MV-4-11 (cell line): ENCODE measurements at places on chromosomes 1 and 21.

DNA sequence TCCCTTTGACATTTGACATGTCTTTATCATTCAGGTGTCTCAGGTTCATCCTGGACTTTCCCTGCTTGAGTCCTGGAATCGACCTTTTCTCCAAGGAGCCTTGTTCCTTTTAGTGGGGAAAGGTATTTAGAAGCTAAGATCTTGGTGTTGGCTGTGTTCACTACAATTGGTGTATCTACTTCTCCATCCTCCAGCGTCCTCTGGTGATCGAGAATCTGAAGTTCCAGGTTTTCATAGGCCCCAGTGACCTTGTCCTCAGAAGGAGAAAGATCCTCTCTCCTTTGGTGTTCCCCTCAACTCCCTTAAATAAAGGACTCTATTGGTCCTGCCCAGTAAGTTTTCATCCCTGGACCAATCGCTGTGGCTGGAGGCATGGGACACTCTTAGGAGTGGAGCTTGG, 22.1 kb downstream of the MROH7 start:
- no peak for DNase-seq

GRCh38 chr1:180975551-180975950, 47.1 kb downstream of the STX6 start:
- peak; percentile 85 for DNase-seq

DNA sequence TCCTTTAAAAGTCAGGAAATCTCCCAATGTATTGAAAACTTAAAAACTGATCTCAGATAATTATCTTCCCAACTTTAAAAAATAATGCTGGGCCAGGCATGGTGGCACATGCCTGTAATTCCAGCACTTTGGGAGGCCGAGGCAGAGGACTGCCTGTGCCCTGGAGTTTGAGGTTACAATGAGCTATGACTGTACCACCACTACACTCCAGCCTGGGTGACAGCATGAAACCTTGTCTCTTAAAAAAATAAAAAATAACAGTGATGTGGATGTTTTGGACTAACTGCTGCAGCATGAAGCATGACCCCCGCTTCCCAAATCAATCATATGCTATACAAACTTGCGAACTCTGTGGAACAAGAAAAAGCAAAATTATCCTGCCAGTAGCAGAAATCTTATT, 186.3 kb downstream of the RERE start:
- no peak for DNase-seq

DNA sequence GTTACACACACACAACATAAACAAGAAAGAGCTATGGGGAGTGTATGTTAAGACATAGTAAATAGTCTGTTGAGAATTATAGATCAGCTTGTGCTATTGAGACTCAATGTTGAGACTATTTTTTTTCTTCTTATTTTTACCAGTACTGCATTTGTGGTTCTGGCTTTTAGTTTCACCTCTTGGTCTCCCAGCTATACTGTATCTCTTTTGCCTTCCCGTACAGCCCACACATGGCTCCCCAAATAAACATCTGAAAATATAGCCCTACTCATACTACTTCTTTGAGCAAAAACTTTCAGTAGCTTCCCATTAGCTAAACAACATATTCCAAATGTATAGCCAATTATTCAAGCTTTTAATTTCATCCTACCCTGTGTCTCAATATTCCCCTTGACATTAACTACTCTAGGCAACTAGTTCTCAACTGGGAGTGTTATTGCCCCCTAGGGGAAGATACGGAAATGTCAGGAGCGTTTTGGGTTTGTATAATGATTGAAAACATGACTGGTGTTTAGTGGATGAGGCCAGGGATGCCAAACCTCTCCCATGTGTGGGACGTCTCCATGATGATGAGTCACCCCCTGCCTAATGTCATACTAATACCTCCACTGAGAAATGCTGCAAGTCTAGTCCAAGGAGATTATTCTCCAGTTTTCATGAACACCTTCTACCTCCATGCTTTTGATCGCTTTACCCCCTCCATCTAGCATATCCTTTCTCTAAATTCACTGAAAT, 6.8 kb downstream of the RPE65 start:
- DNase-seq = peak; percentile 5

DNA sequence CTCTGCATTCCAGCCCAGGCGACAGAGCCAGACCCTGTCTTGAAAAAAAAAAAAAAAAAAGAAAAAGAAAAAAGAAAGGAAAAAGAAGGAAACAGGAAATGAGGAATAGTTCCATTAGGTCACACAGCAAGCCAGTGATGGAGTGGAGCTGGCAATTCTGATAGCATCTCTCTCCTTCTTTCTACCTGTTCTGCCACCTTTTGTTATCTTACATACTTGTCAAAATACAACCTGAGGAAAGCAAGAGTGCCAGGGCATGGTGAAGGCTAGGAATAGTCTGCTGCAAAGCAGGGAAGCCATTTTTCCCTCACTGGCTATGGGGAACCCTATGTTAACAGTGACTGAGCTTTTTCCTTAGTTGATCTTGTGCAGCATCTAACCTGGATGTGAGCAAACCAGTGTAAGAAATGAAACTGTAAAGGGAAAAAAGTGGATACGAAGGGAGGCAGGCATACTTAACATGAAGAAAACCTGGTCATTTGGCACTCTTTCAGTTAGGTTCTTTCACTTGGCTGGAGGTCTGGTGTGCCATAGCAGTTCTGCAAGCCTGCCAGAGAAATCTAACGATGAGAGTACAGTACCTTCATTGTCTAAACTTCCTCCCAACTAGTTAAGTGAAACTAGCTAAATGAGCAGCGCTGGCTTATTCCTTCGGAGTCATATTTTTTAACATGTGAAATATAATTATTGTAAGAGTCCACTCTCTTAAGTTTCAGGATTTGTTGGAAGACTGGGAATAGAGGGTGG, 17.9 kb upstream of the THEM5 start:
- no peak for DNase-seq

GRCh38 chr1:11037740-11038182, 9.3 kb downstream of the MASP2 start:
- peak; percentile 74 for DNase-seq

GRCh38 chr21:46399129-46399528, 59.6 kb upstream of the DIP2A start:
- DNase-seq = no peak

DNA sequence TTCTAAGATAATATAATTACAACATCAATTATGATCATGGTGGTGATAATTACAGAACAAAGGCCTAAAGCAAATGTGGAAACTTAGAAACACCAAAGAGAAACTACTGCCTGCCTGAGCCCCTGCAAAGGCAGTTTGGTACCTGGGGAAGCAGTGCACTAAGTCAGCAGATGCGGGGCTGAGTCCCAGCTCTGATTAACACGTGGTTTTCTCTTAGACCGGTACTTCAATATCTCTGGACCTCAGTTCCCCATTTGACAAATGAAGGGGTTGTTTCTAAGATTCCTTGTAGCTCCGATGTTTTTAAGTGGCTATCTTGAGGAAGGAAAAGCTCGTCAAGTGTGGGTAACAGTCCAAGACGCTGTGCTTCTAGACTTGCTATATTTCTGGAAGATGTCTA, 16.7 kb upstream of the PLEKHA6 start:
- DNase-seq = no peak

GRCh38 chr21:33109574-33110339, 39.8 kb downstream of the OLIG1 start:
- DNase-seq = peak; percentile 86

DNA sequence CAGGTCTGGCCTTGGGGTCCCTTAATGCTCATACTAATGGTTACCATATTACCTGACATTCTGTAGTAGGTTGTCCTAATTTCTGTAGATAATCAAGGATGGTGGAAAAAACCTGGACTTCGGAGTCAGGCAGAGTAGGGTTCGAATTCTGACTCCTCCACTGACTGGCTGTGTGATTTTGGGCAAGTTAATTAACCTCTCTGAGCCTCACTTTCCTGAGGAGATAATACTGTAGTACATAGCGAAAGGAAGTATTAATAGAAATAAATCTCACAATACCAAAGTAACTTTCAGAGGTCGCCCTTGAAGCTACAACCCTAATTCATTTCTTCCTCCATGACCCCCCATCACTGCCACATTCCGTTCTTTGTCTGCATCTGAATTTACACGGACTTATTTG, 72.9 kb downstream of the KCNN3 start:
- DNase-seq = no peak

GRCh38 chr1:62953633-62954032, 169.7 kb downstream of the ATG4C start:
- no peak for DNase-seq

DNA sequence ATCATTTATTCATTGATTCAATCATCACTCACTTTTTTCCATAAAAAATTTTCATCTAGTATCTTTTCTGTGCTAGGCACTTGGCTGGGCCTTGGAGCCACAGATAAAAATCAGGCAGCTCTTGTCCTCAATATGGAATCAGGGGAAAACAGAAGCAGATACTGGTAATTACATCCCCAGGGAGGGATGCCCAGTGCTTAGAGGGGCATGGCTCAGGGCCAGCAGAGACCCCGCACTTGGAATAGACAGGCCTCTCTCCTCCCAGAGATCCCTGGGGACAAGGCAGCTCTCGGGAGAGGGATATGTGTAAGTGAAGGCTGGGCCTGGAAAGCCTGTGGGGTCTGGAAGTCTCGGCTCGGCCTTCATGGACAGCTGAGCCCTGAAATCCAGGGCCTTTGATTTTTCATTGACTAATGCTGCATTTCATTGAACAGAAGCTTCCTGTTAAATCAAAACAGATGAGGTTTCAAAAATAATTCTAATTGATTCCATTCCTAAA, 180.4 kb downstream of the FOXD2 start:
- no peak for DNase-seq

DNA sequence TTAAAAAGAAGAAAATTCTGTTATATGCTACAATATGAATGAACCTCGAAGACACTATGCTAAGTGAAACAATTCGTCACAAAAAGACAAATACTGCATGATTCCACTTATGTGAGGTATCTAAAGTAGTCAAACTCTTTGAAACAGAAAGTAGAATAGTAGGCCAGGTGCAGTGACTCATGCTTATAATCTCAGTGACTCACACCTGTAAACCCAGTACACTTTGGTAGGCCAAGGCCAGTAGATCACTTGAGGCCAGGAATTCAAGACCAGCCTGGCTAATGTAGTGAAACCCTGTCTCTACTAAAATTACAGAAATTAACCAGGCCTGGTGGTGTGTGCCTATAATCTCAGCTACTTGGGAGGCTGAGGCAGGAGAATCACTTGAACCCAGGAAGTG, 25.7 kb downstream of the EPHA10 start:
- DNase-seq = no peak

DNA sequence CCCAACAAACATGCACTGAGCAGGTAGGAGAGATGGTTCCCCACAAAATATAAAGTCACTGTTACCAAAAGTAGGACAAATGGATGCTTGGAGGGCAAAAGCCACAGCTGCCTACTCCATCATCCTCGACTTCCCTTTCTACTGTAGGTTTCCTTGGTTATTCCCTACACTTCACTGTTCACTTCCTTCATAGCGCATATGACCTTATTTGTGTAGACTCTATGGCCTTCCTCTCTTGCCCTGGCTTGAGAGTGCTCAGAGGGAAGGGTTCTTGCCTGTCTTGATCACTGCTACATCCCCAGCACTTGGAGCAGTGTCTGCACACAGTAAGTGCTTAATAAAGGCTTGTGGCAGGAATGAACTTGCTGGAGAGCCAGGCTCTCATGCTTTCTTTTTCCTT, 14.6 kb upstream of the TRNP1 start:
- no peak for DNase-seq

GRCh38 chr1:49226758-49227157, 450.1 kb upstream of the BEND5 start:
- no peak for DNase-seq

DNA sequence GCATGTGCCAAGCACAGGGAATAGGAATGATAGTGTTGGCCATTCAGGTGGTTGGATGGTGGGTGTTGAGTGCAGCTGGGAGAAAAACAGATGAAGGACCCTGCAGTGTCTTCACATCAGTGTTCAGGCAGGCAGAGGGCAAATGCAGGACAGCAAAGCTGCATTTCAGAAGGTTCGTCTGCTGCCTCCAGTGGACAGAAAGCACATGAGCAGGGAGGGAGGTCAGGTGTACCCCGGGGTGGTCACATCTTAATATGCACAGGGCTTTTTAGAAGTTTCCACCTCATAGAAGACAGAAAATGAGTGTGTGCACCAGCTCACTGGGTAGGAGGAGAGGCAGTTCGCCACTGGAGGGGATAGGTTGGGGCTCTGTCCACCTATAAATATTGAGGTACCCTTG, 184.9 kb downstream of the SLC35F3 start:
- no peak for DNase-seq

- no peak for DNase-seq
Measured at GRCh38 chr1:234214129-234214910, 158.9 kb upstream of the COA6 start.

DNA sequence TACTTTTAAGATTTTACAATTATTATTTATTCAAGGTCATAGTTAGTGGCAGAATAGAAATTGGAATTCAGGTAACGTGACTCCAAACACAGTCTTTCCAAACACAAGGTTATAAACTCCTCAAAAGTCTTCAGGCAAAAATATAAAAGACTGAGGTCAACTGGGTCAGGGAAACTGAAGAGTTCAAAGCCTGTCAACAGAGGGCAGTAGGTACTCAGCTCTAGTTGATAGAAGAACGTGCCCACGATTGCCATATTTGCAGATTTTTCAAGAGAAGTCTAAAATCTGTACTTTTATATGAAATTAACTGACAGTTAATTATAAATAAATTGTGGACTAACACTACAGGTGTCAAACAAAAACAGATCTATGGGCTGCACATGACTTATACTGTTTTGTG, 135.0 kb downstream of the LHX4 start:
- peak; percentile 26 for DNase-seq

GRCh38 chr21:44959376-44960091, 19.7 kb downstream of the SLX9 start:
- DNase-seq = no peak

DNA sequence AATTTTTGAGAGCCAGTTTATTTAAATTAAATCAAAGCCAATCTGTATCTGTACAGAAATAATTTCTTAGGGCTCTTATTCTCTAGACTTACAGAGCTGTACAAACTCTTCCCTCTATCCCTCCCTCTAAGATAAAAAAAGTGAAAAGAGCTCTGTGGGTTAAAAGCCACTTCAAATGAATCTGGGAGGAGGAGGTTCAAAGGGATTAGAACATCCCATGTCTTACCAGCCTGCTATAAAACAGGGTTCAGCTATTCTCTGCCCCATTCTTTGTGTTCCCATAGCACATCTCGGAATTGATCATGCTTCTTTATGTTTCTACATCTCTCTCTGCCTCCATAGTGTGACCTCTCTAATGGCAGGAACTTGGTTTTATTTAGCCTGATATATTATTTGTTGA, 19.4 kb downstream of the KIAA0319L start:
- DNase-seq = no peak

GRCh38 chr1:116151739-116152576, 40.8 kb downstream of the MAB21L3 start:
- peak; percentile 67 for DNase-seq

GRCh38 chr1:65398083-65398482, 22.4 kb upstream of the LEPR start:
- no peak for DNase-seq

GRCh38 chr1:93758842-93759515, 77.3 kb upstream of the BCAR3 start:
- DNase-seq = peak; percentile 98

DNA sequence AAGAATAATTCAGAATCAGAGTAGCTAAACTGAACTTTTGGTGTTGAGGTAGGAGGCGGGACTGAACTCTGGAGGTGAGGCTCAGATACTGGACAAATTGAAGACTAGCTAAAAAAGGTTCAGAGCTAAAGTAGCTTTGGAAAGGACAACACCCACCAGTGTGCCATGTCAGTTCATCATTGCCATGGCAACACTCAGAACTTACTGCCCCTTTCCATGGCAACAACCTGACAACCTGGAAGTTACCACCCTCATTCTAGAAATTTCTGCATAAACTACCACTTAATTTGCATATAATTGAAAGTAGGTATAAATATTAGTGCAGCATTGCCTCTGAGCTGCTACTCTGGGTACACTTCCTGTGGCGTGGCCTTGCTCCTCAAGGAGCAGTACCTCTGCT, 30.3 kb upstream of the POGK start:
- DNase-seq = no peak
